Panc1 (cell line): ENCODE measurements at places on chromosomes 16 and 17. TPM values are rescaled to one million over a fixed set of nuclear protein-coding genes. Genes with fewer than 3 reads are reported as not detected.

Gene MT1M
- 1.8 TPM for total RNA-seq

Gene ZG16
- total RNA-seq: not detected

Gene NTN3
- total RNA-seq: 3.2 TPM

Gene ODAD4
- 0.69 TPM for total RNA-seq
